CD14-positive monocyte (primary cell): ENCODE measurements at places on chromosomes 7 and 10. TPM values are rescaled to one million over a fixed set of nuclear protein-coding genes. Genes with fewer than 3 reads are reported as not detected.

Gene RBM17
- 51.4 TPM for polyA plus RNA-seq

Gene ADGRA1
- polyA plus RNA-seq, result not detected in 2 replicates

Gene TUBB8
- polyA plus RNA-seq, result 0.43 TPM

Gene RARRES2
- polyA plus RNA-seq, result not detected in 2 replicates

Gene EIF5AL1
- polyA plus RNA-seq, result 0.17 TPM

Gene HMX3
- not detected in 2 replicates for polyA plus RNA-seq

Gene VSIR
- 1,133 TPM for polyA plus RNA-seq

Gene TMEM106B
- polyA plus RNA-seq, result 11.6 TPM

Gene FASTK
- 38.6 TPM for polyA plus RNA-seq

Gene NEBL
- polyA plus RNA-seq, result not detected

Gene TMEM236
- 0.01 and 0.08 TPM in 2 replicates for polyA plus RNA-seq

Gene TBXAS1
- 289 TPM for polyA plus RNA-seq

Gene HOGA1
- not detected for polyA plus RNA-seq

Gene GLI3
- polyA plus RNA-seq, result not detected

Gene GNG11
- 1.6 TPM for polyA plus RNA-seq

Gene PRPS1L1
- polyA plus RNA-seq, result not detected

Gene SLC13A1
- not detected in 2 replicates for polyA plus RNA-seq

Gene PNPLA8
- 4.1 and 10.2 TPM in 2 replicates for polyA plus RNA-seq

Gene ITGB8
- polyA plus RNA-seq, result 0.28 TPM

Gene EMX2
- not detected for polyA plus RNA-seq

Gene C7orf33
- not detected for polyA plus RNA-seq

Gene CHCHD1
- polyA plus RNA-seq, result 12.9 and 15.0 TPM in 2 replicates

Gene FZD8
- polyA plus RNA-seq, result not detected

Gene RHOBTB1
- 0.41 TPM for polyA plus RNA-seq

Gene CTNNA3
- polyA plus RNA-seq, result not detected

Gene SMKR1
- polyA plus RNA-seq, result not detected

Gene CALY
- polyA plus RNA-seq, result not detected

Gene WBP1L
- polyA plus RNA-seq, result 43.0 TPM

Gene TRIM50
- not detected in 2 replicates for polyA plus RNA-seq

Gene CCDC146
- 0.08 TPM for polyA plus RNA-seq

Gene CEP55
- polyA plus RNA-seq, result 0.05 TPM in 1 of 2 replicates, not detected in the other

Gene MCM10
- not detected for polyA plus RNA-seq

Gene FKBP6
- polyA plus RNA-seq, result not detected

Gene ATRNL1
- not detected in 2 replicates for polyA plus RNA-seq

Gene TSPAN13
- polyA plus RNA-seq, result 0.04 and 0.09 TPM in 2 replicates

Gene ZNF775
- 1.3 TPM for polyA plus RNA-seq

Gene PRLHR
- polyA plus RNA-seq, result not detected

Gene NOLC1
- polyA plus RNA-seq, result 10.0 TPM

Gene HEPACAM2
- polyA plus RNA-seq, result 0.11 TPM

Gene PILRA
- 491 TPM for polyA plus RNA-seq

Gene ZNF117
- polyA plus RNA-seq, result 0.64 TPM

Gene TCERG1L
- not detected for polyA plus RNA-seq

Gene AFAP1L2
- 0.01 and 0.09 TPM in 2 replicates for polyA plus RNA-seq

Gene PRKRIP1
- 6.6 TPM for polyA plus RNA-seq

Gene AUTS2
- polyA plus RNA-seq, result 0.32 and 0.35 TPM in 2 replicates

Gene HTR7
- polyA plus RNA-seq, result 1.3 and 1.6 TPM in 2 replicates
